ENCODE measurements at places on chromosomes 2 and 18. TPM values are rescaled to one million over a fixed set of nuclear protein-coding genes. Genes with fewer than 3 reads are reported as not detected.

DNA sequence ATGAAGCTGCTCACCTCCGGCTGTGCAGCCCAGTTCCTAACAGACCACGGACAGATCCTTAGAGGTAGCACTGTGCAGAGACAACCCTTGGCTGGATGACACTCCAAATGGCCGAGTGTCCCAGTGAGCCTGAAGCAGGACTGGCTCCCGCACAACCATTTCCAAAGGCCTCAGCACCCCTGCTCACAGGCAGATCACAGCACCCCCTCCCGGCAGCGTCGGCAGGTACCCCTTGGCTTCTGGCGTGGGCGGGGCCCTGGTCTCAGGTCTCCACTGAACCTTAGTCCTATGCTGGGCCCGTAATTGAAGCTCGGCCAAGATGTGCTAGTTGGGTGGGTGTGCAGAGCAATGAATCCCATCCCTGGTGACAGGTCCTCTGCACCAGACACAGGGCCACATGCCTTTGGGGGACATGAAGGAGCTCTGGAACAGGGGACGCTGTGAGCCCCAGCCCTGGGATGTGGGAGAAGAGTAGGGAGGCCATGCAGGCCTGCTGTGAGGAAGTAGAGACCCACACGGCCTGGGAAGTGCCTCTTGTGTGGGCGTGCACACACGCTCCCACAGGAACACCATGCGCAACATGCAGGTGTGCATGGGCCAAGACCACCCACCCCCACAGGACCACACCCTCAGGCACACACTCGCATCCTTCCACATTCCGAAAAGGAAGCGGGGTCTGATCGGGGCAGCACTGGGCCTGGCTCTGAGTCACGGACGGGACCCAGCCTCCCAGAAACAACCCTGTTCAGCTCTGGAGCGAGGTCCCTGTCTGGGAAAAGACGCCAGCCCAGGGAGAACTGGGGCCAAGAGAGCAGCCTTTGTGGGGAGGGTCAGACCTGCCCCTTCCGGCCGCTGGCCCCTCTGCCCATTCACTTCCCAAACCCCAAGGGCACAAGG, 2.8 kb downstream of the DUSP2 start:
- peak; percentile 95 for DNase-seq

DNA sequence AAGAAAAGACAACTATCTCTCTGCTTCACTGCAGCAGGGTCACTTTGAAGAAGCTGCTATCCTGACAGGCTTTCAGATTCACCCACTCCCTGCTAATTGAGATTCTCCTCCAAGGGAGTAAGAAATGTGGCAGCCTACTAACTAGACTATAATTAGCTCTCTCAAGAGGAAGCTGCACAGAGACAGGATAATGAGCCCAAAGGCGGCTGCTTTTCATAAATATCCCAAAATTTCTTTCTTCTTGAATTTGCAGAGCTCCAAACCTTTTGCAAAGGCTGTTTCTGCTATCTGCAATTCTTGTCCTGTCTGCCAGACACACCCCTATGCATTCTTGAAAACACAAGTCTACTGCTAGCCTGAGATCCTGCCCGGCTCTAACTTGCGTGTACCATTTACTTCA, 54.0 kb upstream of the RNU4ATAC start:
- DNase-seq: no peak

GRCh38 chr2:27756544-27757498, 14.7 kb upstream of the MRPL33 start:
- DNase-seq: no peak

DNA sequence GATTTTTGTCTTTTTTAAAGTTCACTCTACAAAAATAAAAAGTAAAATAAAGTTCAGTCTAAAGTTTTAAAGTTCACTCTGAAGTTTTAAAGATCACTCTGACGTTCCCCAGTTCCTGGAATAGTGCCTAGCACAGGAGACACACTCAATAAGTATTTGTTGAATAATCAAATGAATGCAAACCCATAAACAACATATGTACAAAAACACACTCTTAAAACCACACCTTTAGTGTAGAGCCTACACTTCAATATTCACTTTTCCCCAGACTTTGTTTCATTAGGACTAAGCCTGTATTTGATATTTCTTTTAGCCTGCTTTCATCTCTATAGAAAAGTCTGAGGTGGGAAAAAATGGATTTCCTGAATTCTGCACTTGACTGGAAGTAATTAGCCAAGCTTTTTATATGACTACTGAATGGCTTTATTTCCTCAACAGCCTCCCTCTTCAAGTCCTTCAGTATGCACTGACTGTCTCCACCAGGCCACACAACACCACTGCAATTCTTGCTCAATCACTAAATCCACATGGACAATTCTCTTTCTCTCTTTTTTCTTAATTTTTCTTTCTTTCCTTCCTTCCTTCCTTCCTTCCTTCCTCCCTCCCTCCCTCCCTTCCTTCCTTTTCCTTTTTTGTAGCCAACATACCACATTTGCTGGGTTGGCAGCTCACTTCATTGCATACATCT, 104.6 kb downstream of the SS18 start:
- DNase-seq: no peak

- DNase-seq: peak; percentile 67
These were observed 851 bp downstream of the EIF2AK3 start for GRCh38 chr2:88626171-88627054.

GRCh38 chr2:129907256-129907998, 72.0 kb upstream of the RAB6C start:
- DNase-seq: no peak

DNA sequence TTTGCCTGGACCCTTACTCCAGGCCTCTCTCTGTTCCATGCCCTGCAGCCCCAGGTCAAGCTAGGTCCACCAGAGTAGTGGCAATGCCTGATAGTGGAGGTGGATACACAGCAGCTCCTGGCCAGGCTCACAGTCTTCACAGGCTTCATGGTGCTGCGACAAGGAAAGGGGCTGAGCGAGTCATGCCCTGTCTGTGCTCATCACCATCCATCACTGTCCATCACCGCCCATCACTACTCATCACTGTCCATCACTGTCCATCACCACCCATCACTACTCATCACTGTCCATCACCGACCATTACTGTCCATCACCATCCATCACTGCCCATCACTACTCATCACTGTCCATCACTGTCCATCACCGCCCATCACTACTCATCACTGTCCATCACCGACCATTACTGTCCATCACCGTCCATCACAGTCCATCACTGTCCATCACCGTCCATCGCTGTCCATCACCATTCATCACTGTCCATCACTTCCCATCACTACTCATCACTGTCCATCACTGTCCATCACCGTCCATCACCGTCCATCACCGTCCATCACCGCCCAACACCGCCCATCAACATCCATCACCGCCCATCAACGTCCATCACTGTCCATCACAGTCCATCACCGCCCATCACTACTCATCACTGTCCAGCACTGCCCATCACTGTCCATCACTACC, 57.1 kb upstream of the OTOS start:
- DNase-seq: no peak

DNA sequence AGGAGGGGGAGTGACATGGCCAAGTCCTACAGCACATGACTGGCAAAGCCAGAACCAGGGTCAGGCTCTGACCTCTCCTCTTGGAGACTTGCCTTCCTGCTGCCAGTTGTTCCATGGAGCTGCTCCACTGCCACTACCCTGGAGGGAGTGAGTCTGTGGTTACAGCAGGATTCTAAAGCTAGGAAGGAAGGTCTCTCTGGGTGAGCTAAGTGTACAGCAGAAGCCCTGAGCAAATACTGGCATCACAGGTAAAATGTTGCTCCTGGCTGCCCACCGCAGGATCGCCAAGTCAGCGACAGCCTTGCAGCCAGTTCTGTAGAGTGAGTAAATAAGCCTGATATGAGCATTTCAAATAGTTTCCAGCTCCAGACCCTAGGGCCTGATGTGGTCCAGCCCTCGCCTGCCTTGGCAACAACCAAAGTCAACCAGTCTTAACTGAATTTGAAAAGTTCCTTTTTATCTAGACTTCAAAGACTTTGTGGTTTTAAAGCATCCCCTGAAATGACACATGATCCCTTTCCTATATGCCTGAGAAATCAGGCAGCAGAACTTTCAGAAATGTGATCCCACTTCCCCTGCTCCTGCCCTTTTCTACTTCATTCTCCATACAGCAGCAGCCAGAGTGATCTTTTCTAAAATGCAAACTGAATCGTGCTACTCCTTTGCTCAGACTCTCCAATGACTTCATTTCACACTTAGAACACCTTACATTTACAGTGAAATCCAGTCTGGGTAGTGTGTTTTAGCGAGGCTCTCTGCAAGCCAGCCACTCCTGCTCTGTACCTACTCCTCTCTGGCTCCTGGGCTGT, 114.3 kb downstream of the MGAT5 start:
- no peak for DNase-seq

- peak; percentile 12 for DNase-seq
These were observed 236.1 kb downstream of the CDH20 start for GRCh38 chr18:61569176-61569892.

GRCh38 chr18:69444221-69444620, 43.5 kb downstream of the DOK6 start:
- no peak for DNase-seq

DNA sequence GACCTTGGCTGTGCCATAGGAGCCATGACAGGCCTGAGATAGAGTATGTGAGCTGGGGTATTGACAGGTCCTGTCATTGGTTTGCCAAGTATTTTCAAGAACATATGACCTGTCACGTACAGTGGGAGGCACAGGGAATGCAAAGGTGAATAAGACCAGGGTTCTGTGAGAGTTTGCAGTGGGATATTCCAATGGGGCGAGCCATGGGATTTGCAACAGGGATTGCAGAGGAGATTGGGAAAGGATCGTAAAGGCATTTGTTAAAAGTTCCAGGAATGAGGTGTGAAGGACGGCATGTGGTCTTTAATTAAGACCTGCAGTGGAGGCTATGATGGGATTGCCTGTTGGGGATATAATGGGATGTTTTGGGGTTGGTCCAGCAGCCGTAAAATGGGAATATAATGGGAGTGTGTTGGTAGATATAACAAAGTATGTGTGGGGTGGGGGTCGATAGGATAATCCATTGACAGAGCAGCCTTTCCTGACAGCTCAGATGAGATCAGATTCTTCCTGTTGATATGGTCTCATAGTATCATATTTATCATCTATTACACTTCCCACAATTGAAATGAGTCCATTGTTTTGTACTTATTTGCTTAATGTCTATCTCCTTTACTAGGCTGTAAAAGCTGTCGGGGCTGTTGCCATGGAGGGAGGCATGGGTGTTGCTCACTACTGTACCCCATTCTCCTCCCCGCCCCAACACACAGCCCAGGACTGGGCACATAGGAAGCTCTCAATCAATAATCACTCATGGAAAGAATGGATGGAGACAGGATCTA, 38.1 kb downstream of the PKDCC start:
- no peak for DNase-seq

GRCh38 chr2:203808046-203808750, 59.4 kb upstream of the CTLA4 start:
- no peak for DNase-seq

GRCh38 chr2:128187032-128187654, 96.1 kb downstream of the UGGT1 start:
- DNase-seq: no peak

DNA sequence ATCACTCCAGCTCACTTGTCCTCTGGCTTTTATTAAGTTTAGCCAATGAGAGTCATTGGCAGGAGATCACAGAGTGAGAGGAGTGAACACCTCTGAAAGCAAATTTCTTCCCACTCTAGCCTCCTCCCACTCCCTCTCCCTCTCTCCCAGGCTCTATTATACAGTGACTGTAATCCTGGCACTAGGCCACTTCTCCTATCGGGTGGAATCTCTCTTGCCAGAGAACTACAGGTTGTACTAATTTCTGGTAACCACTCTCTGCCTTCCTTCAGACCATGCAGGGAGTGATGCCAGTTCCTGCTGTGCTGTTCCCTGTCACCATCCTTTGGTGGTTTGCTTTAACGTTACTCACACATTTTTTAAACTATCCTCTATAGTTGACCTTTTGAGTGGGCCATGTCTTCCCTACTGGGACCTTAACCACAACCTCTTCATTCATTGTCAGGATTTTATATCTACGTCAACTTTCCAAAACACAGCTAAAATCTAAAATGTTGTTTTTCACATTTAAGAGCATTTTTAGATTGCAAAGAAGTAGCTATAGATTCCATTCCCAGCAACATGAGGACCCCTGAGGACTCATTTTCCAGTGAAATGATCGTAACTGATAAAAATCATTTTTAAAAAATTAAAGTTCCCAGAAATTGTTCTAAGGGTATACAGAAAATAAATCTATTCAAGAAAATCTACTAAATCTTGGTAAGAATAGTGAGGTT, 217.1 kb downstream of the MREG start:
- DNase-seq: no peak

DNA sequence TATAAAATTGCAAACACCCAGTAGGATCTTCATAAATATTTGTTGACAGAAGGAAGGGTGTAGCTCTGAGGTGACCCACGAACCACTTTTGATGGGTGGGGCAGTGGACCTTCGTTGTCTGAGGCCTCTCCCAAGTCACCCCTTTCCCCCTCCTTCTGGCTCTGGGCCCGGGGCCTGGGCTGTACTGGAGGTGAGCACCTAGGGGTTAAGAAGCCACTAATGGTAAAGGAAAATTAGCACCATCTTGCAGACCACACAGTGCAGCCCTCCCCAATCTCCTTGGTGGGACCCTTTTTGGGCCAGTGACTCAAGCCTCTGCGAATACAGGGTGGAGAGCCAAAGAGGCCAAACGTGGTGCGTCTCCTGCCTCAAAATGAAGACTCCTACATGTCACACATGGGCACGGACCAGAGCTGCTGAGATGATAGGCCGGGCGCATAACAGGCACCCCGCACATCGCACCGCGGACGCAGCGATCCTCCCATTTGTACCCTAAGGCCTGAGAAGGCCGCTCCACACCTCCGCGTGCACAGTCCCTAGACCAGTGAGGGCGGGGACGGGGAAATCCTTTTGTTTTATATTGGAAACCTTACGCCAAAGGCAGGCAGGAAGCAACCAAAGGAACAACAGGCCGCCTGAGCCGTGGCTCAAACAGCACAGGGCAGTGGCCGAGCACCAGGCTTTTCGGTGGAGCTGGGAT, 31.9 kb upstream of the ATP6V1B1 start:
- DNase-seq: no peak

GRCh38 chr2:101770726-101771125, 73.2 kb downstream of the MAP4K4 start:
- DNase-seq: peak; percentile 49

DNA sequence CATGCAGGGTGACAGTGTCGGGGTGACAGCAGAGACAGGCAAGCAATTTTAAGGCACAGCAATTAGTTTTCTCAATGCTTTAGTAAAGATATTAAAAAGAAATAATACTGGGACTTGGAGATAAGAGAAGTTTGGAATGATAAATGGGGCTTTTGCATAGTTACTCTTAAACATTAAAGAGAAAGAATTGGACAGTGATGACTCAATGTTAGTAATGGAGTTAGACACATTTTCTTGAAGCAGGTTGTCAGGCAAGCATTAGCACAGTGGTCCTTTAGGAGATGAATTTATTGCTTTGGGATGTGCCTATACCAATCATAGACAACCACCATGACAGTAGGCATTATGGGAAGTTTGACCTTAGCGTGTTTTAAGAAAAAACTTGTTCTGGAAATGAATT, 228.3 kb upstream of the RAB12 start:
- DNase-seq: no peak

GRCh38 chr2:240259924-240260529, 119.6 kb upstream of the OTOS start:
- DNase-seq: no peak

NCKAP5 gene
- total RNA-seq: not detected

TSPYL6 gene
- total RNA-seq: not detected

REG1A gene
- total RNA-seq: not detected

CCDC102B gene
- total RNA-seq: 2.1 TPM

CRYBA2 gene
- not detected for total RNA-seq

VWA3B gene
- total RNA-seq: not detected

SERPINB4 gene
- not detected for total RNA-seq

Measured in activated CD8-positive, alpha-beta T cell treated with anti-CD3 and anti-CD28 coated beads for 36 hours (primary cell).